IMR-90 (cell line): ENCODE measurements at places on chromosomes 5 and 9. TPM values are rescaled to one million over a fixed set of nuclear protein-coding genes. Genes with fewer than 3 reads are reported as not detected.

DNA sequence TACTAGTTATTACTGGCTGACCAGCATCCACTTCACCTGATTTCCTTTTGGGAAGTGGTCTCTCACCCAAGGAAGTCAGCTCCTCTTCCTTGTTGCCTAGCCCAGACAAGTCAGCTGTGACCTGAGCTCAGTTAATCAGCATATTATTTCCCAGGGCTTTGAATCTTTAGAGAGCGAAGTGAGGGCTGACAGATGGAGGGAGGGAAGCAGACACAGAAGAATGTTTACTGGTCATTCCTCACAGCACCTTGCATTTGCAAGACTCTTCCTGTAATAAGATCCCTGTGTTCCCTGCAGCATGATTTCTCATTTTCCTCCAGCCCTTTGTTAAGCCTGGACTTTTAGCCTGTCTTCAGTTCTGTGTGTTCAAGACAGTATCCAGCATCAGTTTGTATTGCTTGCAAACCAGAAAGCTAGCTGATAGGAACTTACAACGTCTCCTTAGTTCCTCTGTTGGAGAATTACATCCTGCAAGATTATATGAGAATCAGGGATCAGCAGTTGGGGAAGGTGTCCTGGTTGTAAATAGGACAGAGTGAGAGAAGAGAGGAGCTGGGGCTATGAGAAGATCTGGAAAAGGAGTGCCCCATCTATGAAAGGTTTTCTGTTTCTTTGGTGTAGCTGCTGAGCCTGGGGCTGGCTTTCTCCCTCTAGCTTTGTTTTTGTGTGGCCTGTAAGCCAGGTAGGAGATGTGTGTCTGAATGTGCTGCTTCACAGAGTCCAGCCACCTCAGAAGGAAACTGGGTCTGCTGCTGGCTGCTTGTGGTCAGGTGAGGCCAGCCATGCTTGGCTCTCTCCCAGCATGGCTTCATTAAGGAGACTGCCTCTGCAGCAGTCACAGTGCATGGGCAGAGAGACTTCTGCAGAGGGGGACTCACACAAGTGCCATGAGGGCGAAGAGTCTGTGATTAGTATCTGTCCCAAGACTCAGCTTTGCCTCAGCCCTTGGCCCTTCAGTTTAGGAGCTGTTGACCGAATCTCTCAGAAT lies 50.3 kb downstream of the MAN2A1 start:
- H3K4me3 ChIP-seq: no peak overlapping the region
- no peaks in the 10 kb centered on the region; the same call in 1 of the 2 replicates for H3K36me3 ChIP-seq
- peaks cover 22% of the 10 kb centered on the region for H3K4me1 ChIP-seq
- H3K27ac ChIP-seq: peak overlapping the region; percentile 55
- DNase-seq: peak; percentile 55
- no peaks in the 10 kb centered on the region for H3K27me3 ChIP-seq

- H3K36me3 ChIP-seq: no peaks in the 10 kb centered on the region
- H3K4me1 ChIP-seq: no peaks in the 10 kb centered on the region
- H3K27me3 ChIP-seq: no peaks in the 10 kb centered on the region
- no peak overlapping the region for H3K27ac ChIP-seq
Observed at GRCh38 chr5:8923526-8923925, 622.3 kb downstream of the SEMA5A start.

DNA sequence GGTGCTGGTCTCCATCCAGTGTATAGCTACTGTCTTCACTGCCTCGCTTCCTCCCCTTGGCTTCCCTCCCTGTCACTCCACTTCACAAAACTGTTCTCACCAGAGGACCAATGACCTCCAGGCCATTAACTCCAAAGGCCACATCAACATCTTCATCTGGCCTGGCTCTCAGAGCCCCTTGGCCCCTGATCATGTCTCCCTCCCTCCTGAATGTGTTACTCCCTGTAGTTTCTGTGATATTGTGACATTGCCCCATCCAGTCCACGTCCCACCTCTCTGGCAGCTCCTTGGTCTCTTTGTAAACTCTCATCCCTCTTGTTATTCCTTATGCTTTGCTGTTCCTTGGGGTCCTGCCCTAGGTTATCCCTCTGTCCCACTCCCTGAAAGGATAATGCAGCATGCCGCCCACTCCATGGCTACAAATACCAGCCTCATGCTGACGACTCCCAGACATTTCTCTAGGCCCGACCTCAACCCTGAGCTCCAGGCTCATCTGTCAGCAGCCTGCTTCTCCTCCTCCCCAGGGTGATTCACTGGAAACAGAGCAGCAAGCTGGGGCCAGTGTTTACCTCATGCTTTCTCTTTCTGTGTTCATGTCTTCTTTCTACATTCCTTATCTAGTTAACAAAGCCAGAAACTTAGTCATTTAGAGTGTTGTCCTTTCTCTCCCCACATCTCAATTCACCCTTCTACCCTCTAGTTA lies 312.2 kb downstream of the SPOCK1 start:
- peak; percentile 81 for DNase-seq
- no peaks in the 10 kb centered on the region for H3K27me3 ChIP-seq
- H3K27ac ChIP-seq: 0 out of 2 replicates have a peak overlapping the region, but pooled peaks have one; percentile 4
- peaks cover 4% of the 10 kb centered on the region; the same call in 1 of the 2 replicates for H3K4me1 ChIP-seq
- no peaks in the 10 kb centered on the region for H3K36me3 ChIP-seq

DNA sequence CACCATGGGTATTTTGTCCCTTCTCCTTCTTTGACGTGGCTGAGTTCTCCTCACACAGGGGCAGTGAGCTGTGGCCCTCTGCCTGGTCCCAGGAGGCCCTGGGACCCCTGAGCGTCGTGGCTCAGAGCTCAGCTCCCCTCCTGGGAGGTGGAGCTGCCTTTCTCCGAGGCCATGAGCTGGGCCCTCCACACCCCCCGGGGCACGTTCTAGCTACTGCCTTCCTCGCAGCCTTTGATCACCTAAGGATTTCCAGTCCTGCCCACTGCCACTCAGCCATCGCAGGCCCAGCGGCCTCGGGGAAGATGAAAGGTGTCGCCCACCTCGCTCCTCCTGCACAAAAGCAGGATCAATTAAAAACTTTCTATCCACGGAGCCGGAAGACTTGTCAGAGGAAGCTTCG lies 94.8 kb upstream of the RAPGEF1 start:
- H3K4me1 ChIP-seq: no peaks in the 10 kb centered on the region
- no peaks in the 10 kb centered on the region for H3K36me3 ChIP-seq
- no peak overlapping the region for H3K4me3 ChIP-seq

GRCh38 chr5:102539996-102540728 lies 41.4 kb upstream of the SLCO6A1 start:
- H3K4me1 ChIP-seq: no peaks in the 10 kb centered on the region
- no peak overlapping the region for H3K27ac ChIP-seq
- no peak overlapping the region for H3K4me3 ChIP-seq
- DNase-seq: no peak
- 0 out of 2 replicates have a peak, but pooled peaks cover 1% of the 10 kb centered on the region for H3K27me3 ChIP-seq
- no peaks in the 10 kb centered on the region for H3K36me3 ChIP-seq

GRCh38 chr5:127959152-127959764 lies 124.3 kb upstream of the SLC12A2 start:
- no peak overlapping the region for H3K27ac ChIP-seq
- no peaks in the 10 kb centered on the region for H3K36me3 ChIP-seq
- no peak overlapping the region for H3K4me3 ChIP-seq
- H3K27me3 ChIP-seq: no peaks in the 10 kb centered on the region
- peaks cover 13% of the 10 kb centered on the region for H3K4me1 ChIP-seq
- DNase-seq: peak; percentile 92

The ECSCR gene
- 3.6 and 3.8 TPM in 2 replicates for polyA plus RNA-seq

The MLANA gene
- not detected in 2 replicates for polyA plus RNA-seq
